ENCODE measurements at places on chromosomes 12 and 14.

DNA sequence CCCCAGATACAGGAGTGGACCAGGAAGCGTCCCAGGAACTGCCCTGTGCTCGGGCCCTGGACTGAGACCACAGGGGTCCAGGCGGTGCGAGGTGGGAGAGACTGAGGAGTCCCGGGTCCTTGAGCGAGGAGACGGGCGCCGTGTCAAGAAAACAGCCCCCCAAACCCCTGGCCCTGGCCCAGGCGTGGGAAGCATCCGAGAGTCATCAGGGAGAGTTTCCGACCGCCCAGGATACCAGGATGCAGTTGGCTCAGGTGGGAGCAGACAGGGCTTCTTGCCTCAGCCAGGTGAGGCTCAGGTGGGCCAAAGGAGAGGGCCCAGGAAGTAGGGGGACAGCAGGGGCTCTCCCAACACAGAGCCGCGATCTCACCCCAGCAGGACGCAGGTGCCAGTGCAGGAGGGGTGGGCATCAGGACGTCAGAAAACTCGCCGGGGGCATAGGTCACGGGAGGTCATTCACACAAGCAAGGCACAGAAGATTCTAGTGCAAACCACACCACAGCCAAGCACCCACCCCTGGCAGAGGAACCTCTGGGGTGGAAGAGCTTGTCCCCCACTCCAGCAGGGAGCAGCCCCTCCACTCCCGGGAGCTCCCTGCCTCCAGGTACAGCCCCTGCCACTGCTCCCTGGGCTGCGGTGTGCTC lies 102.5 kb upstream of the EIF5 start:
- no peak for DNase-seq

GRCh38 chr12:116370004-116370404 lies 92.5 kb upstream of the MED13L start:
- DNase-seq = no peak

DNA sequence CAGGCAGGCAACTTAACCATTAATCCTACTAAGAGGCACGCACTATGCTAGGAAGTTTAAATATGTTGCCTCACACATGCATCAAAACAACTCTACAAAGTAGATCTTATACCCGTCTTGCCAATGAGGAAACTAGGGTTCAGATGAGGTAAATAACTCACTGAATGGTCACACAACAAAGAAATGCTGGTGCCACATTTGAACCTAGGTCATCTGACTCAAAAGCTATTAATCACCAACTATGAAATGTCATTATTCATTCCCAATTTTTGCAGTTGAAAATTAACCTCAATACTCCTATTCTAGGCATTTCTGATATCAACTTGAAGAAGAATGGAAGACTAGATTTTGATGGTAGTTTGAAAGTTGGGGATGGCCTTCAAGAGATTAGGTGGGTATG lies 2.8 kb upstream of the PYROXD1 start:
- no peak for DNase-seq

- peak; percentile 5 for DNase-seq
Observed at GRCh38 chr12:48717252-48717695, 767 bp upstream of the CCNT1 start.

- DNase-seq = no peak
Observed at GRCh38 chr12:93107514-93108312, 178.6 kb upstream of the EEA1 start.

- DNase-seq = no peak
Observed at GRCh38 chr12:132502149-132502881, 12.4 kb downstream of the FBRSL1 start.

DNA sequence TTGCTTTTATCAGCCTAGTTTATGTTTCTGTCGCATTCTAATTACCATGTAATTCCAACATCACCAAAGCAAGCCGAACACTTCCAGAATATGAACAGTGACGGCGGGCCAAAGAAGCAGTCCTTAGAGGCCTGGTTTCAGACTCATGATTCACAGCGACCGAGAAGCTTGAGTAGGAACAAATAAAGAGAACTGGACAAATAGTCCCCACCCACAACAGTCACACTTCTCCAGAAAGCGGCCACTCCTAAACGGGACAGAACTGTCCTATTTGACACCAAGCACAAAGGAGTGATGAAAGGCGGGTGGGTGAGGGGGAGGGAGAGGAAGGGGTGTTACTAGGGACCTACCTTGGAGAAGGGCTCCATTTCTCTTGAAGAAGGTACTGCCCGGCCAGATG lies 136.4 kb downstream of the FOXN3 start:
- no peak for DNase-seq

DNA sequence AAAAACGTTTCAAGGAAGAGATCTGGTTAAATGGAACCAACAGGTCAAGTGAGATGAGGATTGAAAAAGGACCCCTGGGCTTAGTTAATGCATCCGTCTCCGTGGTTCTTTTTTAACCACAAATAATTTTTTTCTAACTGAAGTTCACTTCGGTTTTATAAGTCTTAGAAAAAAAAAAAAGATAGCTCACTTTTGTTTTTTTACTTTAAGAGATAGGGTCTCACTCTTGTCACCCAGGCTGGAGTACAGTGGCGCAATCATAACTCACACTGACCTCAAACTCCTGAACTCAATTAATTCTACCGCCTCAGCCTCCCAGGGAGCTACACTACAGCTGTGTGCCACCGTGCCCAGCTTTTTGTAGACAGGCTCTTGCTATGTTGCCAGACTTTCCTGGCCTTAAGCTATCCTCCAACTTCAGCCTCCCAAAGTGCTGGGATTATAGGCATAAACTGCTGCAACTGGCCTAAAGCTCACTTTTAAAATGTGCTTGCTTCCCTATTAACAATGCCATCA lies 11.8 kb downstream of the HNRNPC start:
- no peak for DNase-seq

DNA sequence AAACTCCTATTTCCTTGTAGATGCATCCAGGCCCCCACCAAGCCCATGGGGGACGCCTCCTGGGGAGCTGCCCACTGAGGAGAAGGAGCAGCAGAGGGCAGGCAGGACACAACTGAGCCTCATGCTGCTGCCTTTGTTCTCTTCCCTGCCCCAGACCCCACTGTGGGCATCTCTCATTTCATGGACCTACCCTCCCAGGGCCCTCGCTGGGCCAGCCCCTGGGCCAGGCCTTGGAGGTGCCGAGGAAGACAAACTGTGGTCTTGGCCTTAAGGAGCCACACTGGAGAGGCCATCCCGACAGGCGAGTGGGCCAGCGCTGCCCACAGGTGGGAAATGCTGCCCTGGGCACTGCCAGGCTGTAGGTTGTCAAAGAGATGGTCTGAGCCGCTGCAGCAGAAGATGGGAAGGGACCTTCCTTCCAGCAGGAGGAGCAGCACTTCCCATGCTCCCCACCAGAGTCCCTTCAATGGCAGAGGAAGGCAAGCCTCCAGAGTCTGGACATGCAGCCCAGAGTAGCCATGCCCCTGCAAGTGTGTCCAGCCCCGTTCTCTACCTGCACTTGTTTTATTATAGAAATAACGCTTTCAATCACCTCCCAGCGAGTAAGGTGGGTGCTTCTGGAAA lies 147.4 kb downstream of the BCL11B start:
- DNase-seq = no peak

DNA sequence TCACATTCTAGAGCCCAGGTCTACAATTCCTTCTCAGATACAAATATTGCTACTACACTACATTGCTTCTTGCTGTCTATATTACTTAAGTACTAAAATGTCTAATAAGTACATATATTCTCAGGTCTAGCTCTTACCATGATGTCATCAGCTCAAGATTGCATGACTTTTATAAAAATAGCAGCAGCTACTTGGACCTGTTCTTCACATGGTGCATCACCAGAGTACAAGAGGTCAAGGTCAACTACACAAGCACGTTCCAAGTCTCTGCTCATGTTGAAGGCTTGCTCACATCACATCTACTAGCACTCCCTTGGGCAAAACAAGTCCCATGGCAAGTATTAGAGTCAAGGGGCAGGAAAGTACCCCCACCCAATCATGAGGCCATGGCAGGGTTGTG lies 465.6 kb downstream of the MED13L start:
- no peak for DNase-seq

- DNase-seq = peak; percentile 9
Observed at GRCh38 chr12:82896979-82897378, 210.3 kb downstream of the TMTC2 start.
